Amniotic stem cell (primary cell): ENCODE measurements at places on chromosomes 6 and 20.

- no peak for DNase-seq
These were observed 43.7 kb downstream of the GRM4 start for GRCh38 chr6:34102099-34102656.

DNA sequence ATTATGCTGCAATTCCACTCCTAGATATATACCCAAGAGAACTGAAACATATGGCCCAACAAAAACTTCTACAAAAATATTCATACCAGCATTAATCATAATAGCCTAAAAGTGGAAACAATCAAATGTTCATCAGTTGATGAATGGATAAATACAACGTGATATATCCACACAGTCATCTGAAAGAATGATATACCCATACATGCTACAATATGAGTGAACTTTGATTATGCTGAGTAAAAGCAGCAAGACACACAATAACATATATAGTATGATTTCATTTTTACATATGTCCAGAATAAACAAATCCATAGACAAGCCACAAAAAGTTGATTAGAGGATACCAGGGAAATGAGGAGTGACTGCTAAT lies 30.7 kb downstream of the CDK19 start:
- no peak for DNase-seq

DNA sequence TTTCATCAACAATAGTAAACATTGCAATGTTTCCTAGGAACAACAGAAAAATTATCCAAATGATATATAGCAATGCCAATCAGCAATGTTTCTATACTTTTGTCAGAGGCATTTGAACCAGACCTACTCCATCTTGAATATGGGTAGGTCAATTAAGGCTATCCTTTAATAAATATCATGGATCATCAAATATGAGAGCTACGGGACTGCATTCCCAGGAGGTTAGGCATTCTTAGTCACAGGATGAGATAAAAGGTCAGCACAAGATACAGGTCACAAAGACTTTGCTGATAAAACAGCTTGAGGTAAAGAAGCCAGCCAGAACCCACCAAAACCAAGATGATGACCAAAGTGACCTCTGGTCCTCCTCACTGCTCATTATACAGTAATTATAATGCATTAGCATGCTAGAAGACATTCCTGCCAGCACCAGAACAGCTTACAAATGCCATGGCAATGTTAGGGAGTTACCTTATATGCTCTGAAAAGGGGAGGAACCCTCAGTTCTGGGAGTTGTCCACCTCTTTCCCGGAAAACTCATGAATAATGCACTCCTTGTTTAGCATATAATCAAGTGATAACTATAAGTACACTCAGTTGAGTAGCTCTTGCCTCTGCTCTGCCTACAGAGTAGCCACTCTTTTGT lies 8.6 kb upstream of the SERPINB6 start:
- no peak for DNase-seq

DNA sequence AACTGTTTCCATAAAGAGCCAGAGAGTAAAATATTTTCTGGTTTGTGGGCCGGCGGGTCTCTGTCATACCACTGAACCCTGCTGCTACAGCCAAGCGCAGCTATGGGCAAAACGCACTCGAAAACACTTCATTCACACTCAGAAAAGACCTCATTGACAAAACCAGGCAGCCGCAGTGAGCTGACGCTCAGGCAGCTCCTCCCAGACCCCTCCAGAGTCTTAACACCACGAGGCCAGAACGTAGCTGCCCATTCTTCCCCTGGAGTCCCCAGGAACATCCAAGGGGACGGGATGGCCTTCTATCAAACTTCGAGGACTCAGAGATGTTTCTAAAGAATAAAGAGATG lies 35.6 kb upstream of the ZBP1 start:
- no peak for DNase-seq

GRCh38 chr6:80622641-80623040 lies 516.2 kb downstream of the BCKDHB start:
- no peak for DNase-seq

GRCh38 chr20:4067600-4068261 lies 52.4 kb upstream of the RNF24 start:
- DNase-seq: no peak

- DNase-seq: no peak
These were observed 2.5 kb downstream of the CHD6 start for GRCh38 chr20:41615676-41616075.

GRCh38 chr20:6238421-6238820 lies 115.6 kb upstream of the FERMT1 start:
- DNase-seq: no peak

DNA sequence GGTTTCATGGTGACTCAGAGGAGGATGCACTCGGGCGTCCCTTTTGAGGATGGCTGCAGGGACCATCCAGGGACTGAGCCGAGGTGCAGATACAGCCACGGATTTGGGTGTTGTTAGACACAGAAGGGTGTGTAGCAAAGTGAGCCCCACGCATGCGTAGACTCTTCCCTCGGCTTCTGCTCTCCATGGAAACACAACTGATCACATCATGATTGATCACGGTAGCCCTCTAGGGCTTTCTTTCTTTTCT lies 606 bp upstream of the ULBP1 start:
- DNase-seq: no peak

DNA sequence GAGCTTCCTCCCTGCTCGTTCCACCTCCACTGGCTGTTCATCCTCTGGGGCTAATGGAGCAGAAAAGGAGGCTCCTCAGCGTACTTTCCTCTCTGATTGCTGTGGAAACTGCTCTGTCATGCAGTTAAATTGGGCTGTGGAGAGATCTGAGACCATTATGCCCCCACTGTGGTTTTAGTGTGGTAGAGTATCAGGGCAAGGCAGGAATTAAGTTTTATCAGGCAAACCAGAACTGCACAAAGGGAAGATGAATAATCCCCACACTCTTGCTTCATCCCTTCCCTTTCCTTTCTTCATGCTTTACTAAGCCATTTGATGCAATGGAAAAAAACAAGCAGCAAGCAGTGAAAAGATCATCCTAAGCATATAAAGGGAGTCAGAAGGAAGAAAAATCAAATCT lies 11.9 kb upstream of the ME1 start:
- no peak for DNase-seq

DNA sequence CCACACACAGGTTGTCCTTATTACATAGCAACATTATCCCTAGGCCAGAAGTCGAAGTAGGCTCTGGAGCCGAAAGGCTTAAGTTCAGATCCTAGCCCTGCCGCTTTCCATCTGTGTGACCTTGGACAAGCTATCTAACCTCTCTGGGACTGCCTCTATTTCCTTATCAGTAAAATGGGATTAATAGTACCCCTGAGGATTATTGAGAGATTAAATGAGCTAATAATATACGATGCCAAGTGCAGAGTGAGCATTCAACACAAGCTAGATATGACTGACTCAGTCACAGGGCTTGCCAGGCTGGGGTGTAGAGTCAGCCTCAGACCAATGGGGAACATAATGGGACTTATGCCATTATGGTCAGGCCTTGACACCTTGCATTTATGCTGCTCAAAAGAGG lies 8.9 kb upstream of the SPATA2 start:
- DNase-seq: no peak

GRCh38 chr6:163195721-163196691 lies 218.5 kb upstream of the QKI start:
- no peak for DNase-seq

- no peak for DNase-seq
These were observed 28.4 kb downstream of the MAP3K5 start for GRCh38 chr6:136763716-136764516.

DNA sequence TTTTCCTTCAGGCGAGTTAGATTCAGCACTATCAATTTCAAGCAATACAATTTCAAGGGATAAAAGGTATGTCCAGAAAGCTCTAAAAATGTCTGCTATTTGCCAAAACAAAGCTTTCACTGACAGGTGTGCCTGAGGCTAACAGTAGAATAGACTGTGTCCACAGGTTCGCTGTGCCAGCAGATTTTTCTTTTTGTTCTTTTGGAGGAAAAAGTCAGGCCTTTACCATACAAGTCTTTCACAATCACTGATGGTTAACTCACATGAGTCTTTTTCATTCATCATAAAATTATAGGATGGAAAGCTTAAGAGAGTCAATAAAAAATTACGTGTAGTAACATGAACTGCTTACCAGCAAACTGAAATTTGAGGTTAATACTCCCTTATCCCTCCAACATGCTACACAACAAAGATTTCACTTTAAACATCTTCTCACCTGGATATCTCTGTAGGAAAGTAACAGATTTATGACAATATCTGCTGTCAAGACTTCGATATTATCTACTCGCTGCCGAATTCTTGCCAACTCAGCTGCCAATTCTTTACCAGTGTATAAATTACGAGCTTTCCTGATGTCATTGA lies 95.4 kb downstream of the MAP3K5 start:
- DNase-seq: no peak

- no peak for DNase-seq
These were observed 94.9 kb upstream of the NKX2-2 start for GRCh38 chr20:21608777-21609176.

- peak; percentile 32 for DNase-seq
These were observed 27.4 kb downstream of the KCNQ5 start for GRCh38 chr6:72649032-72649984.

DNA sequence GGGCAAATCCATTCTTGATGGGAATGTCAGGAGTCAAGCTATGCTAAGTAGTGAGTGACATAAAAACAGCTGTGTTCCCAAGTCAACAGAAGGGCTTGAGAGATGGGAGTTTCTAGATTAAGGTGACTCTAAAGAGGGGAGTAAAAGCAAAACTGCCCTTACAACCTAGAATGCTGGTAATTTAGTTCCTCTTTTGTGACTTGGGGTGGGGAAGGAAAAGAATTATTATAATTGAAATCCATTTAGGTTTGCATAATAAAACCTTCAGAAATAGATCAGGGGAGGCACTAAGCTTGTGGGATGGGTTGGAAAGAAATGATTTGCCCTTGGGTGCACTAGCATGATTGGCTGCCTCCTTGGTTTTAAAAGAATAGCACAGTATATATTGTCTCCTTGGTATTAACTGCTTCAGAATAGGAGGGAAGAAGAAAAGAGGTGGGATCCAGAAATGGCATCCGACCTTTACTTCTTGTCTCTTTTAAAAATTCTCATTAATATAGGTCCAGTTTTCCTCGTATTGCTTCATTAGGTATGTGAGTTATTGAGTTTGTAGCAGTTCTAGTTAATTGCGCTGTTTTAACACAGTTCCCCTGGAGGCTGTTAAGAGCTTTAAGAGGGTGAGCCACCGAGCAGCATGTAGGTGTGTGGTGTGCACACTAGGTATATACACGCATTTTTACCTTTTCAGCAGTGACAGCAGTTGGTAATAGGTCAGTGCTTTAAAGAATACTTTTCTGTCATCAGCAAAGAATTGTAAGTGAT lies 95.3 kb upstream of the VSTM2L start:
- no peak for DNase-seq

GRCh38 chr20:18567739-18568091 lies 483 bp downstream of the SMIM26 start:
- DNase-seq: no peak

DNA sequence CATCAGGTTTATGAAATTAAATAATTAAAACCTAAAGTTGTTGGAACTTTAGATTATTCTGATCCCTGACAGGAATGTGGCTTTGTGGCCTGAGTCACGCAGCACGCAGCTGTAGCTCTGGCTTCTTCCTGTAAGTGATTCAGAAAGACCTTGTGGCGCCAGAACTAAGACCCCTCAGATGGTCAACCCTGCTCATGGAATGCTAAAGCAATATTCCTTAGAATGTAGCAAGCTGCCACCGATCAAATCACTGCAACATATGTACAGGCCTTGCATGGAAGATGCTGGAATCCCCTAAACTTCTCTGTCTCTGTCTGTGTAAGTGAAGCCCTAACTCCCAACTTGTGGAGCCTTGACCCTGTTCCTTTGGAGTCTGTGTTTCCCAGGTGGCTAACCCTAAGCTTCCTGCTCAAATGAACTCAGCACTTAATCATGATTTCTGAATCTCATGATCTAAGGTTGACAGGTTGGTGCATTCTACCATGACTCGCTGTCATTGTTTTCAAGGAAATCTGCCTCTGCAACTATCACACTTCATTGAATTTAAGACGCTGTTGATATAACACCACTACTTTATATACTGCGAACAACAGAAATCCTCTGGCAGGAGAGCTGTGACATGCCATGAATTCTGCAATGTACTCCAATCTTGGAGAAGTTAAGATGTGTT lies 111.2 kb upstream of the CST7 start:
- DNase-seq: peak; percentile 14

GRCh38 chr6:10411131-10411970 lies 3.5 kb downstream of the TFAP2A start:
- DNase-seq: no peak

GRCh38 chr6:99521633-99522151 lies 6.5 kb upstream of the USP45 start:
- peak; percentile 23 for DNase-seq

- DNase-seq: no peak
These were observed 334.7 kb upstream of the FLRT3 start for GRCh38 chr20:14672066-14672465.

- no peak for DNase-seq
These were observed 258.9 kb downstream of the GJA1 start for GRCh38 chr6:121694389-121694788.

GRCh38 chr6:104633125-104633524 lies 226.6 kb downstream of the HACE1 start:
- DNase-seq: no peak

GRCh38 chr20:25860531-25861150 lies 164.0 kb upstream of the ZNF337 start:
- DNase-seq: no peak

GRCh38 chr20:40100261-40100660 lies 588.8 kb downstream of the MAFB start:
- no peak for DNase-seq

DNA sequence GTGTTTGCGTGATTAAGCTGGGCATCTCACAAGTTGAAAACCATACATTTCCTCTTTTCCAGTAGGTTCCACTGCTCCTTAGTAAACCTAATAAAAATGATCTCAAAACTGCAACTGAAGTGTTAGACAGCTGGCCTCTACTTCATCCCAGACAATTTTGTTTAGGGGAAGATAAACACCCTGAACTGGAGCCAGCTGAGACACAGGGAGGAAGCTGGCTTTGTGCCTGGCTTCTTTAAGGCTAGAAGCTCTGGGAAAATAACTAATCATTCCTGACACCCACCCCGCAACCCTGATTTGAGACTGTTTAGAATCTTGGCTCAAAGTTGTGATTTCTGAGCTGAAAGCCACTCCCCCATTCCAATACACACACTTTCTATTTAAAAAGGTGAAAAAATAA lies 11.6 kb downstream of the PTPRT start:
- DNase-seq: no peak

DNA sequence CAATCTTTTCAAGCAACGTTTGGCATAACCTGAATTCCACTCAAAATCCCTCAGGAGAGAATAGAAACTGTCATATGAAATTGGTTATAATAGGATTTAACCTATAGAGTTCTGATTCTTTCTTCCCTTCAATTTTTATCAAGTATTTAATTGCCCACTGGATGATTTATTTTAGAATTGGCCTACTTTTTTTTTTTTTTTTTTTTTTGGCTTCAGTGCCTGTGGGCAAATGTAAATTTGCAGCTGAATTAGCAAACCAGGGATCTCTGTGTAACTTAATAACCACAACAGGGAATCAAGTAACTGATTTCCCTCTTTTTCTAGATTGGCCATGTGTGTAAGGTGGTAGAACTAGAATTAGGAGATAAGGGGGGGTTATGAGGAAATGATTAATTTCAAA lies 157.0 kb downstream of the SOX4 start:
- DNase-seq: no peak
